ENCODE measurements at places on chromosomes 11 and 22.

DNA sequence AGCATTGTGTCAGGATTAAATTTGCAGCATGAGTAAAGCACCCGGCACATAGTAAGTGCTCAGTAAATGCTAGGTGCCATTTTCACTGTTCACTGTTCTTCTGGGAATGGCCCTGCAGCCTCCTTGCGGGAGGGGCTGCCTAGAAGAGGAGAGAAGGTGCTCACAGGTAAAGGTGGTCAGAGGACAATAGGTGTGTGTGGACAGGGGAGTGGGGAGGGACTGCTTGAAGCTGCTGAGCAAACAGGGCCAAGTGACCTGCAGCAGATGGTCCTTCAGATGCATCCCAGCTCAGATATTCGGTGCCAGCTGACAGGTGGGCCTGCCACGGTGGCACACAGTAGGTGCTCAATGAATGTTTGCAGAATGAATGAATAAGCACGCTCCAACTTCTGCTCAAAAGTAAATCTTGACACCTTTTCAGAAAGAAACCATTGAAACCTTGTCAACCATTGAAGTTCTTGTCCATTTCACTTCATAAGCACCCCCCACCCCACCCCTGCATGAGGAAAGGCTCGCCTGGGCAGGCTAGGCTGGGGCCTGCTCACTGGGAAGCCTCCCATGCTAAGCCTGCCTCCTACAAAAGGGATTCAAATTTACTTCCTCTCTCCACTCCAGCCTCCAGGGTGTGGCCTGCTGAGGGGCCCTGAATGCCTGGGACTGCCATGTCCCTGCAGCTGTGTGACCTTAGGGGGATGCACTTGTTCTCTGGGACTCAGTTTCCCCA is 1.6 kb downstream of the KIAA0930 start:
- DNase-seq: no peak

DNA sequence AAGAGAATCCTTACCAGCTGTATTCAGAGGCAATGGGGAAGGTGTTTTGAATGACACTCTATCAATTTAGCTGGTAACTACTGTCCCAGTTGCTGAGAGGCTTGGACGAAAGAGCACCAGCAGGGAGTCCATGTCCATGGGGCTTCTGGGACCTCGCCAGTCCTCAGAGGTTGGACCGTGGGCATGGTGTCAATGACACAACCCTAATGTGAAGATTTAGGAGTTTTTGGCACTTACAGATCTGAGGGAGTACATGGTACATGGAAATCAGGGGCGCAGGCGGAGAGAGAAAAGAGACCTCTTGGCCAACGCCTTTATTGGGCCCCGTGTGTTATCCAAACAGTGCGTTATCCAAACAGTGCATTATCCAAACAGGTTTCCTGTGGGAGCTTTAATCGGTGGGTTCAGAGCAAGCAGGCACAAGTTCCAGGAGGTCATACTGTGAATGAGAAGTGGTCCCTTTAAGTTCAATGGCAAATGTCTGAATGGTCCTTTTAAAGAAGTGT is 169.1 kb upstream of the B3GAT1 start:
- DNase-seq: no peak

DNA sequence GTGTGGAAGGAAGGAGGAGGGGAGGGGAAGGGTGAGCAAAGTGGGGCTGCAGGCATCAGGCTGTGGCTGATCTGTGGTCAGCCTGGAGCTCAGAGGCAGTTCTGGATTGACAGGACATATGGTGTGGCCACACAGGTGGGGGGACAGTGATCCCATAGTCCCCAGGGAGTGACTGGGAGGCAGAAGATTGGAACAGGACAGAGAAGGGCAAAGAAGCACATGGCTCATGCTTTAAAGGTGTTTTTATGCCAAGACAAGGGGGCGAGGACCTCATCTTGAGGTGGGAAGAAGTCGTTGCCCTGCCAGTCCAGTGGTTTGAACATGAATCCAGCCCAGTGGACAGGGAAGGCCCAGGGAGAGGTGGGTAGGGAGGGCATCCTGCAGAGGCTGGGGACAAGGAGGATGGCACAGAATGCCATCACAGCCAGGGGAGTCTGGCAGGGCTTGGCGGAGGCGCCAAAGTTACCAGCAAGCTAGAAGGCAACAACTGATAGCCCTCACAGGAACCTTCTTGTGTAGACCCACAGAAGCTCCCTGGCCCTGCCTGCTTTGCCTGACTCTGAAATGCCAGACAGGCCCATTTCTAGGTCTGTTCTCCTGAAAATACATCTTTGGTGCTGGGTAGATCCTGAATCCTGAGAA is 3.1 kb downstream of the BET1L start:
- DNase-seq: no peak

DNA sequence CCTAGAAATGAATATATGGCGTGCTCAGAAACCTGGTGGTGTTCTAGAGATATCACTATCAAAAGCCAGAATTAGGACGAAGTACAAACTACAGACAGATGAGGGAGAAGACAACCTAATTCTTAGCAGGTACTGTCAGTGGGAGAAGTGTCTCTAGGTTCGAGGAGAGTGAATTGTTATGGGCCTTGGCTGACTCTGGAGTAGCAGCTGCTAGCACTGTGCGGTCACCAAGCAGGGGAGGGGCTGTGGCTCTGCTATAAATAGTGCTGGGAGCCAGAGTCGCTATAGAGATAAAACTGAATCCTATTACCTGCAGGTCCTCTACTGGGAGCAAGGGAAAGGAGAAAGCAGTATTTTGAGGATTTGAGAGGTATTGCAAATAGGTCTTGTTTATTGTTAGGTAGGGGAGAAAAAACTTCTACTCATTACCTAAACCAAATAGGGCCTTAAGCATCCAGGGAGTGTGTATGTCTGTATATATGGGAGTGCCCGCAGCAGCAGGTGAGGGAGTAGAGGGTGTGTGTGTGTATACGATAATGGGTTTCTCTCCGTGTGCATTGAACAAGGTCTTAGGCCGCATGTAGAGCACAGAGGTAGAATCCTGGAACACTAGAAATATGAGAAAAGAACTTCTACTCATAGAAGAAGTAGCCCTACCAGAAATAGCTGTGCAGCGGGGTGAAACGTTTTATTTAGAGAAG is 2.2 kb downstream of the MADD start:
- DNase-seq: no peak

DNA sequence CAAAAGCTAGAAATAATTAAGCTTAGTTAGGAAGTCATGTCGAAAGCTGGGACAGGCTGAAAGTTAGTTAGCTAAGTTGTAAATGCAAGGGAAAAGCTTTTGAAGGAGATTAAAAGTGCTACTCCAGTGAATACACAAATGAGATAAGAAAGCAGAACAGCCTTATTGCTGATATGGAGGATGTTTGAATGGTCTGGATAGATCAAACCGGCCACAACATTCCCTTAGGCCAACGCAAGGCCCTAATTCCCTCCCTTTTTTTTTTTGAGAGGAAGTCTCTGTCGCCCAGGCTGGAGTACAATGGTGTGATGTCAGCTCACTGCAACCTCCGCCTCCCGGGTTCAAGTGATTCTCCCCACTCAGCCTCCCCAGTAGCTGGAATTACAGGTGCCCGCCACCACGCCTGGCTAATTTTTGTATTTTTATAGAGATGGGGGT is 23.3 kb upstream of the WEE1 start:
- DNase-seq: no peak

DNA sequence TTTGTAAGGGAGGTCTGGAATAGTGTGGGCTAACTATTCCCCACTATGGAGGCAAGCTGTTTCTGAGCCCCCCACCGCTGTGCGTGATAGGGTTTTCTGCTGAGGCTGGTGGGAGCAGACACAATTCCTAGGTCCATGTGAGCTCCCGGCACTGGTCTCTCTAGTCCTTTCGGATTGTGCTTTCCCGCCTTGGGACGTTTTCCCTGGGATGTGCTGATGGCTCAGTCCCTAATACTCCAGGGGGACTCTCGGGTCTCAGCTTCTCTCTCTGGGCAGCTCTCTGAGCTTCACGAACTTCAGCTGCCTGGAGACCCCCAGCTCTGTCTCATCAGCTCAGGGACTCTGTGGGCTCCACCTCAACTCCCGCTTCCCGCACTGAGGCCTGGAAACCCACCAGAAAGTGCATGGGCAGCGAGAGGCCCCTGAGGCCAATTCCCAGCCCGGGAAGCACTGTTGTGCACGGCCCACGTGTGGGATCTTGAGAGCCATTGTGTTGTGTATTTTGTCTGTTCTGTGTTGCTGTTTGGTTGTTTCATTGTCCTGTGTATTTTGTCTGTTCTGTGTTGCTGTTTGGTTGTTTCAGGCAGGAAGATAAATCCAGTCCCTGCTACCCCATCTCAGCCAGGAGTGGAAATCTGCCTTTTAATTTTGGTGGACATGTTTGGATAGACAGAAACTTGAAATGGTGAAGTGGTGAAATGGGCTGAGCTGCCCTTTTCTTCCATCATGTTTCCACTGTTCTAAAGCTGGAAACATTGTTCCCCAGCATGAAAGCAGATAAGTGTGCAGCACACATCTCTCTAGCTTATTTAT is 12.7 kb upstream of the TNNT3 start:
- DNase-seq: no peak

DNA sequence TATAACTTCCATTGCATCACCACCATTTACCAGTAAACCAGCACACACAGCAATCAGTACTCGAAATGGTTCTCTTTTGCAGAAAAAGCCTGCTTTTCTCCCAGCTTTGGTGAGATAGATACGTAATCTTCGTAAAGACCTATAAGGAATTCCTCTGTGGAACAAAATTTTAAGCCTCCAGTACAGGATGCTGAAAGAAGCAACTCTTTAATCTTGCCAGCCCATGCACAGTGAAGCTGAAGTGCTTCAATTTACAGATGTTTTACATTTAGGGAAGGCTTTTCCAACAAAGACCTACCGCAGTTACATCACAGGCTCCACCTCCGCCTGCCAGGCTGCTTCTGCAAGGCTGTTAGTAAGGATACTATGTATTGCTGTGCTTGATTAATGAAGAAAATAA is 1.9 kb downstream of the ELMOD1 start:
- no peak for DNase-seq

DNA sequence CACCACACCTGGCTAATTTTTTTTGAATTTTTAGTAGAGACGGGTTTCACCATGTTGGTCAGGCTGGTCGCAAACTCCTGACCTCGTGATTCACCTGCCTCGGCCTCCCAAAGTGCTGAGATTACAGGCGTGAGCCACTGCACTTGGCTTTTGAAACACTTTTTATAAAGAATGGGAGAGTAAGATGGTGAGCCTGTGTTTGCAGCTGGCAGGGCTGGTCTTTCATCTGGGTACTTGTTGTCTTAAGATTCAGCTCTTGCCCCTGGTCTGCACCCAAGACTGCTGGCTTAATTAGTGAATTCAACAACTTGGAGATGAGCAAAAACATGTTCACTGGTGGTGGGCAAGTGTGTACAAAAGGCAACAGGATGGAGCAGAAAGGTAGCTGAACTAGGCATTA is 4.0 kb downstream of the TSPAN18 start:
- DNase-seq: no peak

DNA sequence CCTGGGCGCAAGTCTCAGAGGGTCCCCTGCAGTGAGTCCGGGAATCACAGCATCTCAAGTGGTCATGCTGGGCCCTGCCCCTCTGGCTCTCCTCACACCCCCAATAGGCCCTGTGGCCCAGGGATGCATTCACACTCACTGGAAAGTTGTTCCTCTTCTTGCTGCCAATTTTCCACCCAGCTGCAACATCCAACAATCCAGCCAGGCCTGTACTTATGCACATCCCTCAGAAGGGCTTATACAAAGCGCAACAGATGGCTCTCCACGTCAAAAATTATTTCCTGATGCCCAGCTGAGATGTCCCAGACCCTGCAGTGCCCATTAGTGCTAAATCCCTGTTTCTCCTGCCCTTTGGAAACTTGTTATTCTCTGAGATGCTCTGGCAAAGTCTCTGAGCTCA is 407.8 kb upstream of the NARS2 start:
- DNase-seq: no peak

- DNase-seq: no peak
Measured at GRCh38 chr22:17318817-17319216, 50.4 kb upstream of the CECR2 start.

- no peak for DNase-seq
Measured at GRCh38 chr11:117914991-117915618, 14.1 kb downstream of the TMPRSS13 start.

DNA sequence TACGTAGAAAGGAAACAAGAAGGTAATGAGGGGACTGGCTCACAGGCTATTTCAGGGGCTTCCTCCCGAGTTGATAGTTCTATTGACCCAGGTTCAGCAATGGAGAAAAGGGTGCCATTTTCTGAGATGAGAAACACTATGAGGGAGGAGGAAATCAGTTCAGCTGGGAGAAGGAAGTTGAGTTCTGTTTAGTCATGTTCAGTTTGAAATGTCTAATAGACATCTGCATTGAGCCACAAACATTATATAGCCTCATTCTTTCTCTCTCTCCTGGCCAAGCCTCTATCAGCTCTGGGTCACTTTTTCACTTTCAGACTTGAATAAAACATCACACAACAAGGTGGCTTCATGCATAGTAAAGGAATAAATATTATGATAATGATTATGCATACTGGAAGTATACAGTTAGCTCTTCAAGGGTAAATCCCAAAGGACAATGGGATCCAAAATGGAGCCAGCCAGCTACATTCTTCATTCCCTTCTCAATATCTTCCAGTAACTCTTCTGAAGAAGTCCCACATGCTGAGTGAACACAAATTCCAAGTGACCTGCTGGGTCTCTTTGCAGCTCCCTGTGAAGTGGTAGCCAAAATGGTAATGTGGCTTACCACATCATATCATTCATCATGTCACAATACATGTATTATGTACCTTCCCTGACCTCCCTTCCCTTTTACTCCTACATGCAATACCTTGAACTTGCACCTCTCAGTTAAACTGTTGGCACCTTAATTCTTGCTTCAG is 80.9 kb upstream of the CD44 start:
- DNase-seq: no peak

- no peak for DNase-seq
Measured at GRCh38 chr11:18452927-18453326, 2.7 kb upstream of the LDHAL6A start.

DNA sequence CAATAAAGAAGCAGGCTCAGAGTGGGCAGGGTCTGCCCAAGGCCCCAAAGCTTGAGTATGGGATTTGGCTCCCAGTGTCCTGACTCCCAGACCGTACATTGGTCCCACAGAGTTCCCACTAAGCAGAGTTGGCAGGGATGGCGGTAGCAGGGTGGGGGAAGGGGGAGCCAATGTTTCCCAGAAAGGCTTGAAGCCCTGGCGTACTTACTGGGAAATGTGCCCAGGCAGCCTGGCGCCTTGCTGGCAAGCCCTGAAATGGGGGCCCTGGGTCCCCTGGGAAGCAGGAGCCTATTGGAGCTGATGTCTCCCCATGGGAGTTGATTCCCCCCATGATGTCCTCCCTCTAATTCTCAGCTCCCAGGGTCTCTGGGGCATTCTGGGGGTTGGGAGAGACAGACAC is 9.3 kb downstream of the ARHGEF17 start:
- no peak for DNase-seq

DNA sequence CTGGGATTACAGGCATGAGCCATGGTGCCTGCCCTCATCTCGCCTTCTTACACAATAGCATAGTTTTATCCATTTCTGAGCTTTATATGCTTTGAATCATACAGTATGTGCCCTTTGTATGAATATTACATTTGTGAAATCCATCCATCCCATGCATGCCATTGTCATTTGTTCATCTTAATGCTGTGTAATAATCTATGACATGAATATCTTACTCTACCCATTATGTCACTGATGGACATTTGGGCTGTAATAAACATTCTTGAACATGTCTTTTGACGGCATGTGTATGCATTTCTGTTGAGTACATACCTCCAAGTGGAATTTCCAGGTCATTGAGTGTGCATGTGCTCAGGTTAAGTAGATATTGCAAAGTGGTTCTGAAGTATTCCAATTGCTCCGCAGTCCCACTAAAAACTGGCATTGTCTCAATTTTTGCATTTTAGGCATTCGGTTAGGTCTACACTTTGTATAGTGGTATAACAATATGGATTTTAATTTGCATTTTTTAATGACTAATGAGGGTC is 339.3 kb upstream of the SYN3 start:
- DNase-seq: no peak
